ENCODE measurements at places on chromosomes 1 and 21.
A peak's percentile ranks its signal among the peaks of the same experiment; 100 is the strongest.

DNA sequence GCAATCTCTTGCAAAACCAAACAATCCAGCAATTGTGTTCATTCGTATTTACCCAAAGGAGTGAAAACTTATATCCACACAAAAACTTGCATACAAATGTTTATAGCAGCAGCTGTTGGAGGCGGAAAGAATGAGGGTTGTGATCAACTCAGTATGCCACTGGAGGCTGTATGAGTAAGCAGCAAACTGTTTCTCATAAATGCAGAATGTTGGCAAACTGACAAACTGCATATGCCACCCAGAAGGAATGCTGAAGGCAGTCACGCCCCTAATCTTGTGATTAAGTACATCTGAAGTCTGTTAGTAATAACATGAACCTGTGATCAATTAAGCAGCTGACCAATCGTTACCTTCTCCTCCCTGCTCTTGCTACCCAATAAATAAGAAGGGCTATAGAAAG is 60.5 kb upstream of the CR2 start:
- DNase-seq = no peak

- no peak for DNase-seq
Observed at GRCh38 chr1:109892561-109893368, 17.9 kb upstream of the CSF1 start.

DNA sequence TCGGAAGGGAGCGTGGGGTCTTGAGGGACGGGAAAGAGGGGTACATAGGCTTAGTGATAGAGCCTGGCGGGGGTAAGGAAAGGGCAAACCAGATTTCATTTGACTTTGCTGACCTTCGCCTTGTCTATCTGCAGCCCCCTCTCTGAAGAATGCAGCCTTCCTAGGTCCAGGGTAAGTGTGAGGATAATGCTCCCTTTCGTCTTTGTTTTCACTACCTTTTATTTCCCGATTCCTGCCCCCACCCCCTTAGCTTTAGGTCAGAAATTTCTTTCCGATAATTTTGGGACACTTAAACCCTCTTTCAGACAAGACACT is 396 bp downstream of the ATP5PB start:
- DNase-seq = no peak

DNA sequence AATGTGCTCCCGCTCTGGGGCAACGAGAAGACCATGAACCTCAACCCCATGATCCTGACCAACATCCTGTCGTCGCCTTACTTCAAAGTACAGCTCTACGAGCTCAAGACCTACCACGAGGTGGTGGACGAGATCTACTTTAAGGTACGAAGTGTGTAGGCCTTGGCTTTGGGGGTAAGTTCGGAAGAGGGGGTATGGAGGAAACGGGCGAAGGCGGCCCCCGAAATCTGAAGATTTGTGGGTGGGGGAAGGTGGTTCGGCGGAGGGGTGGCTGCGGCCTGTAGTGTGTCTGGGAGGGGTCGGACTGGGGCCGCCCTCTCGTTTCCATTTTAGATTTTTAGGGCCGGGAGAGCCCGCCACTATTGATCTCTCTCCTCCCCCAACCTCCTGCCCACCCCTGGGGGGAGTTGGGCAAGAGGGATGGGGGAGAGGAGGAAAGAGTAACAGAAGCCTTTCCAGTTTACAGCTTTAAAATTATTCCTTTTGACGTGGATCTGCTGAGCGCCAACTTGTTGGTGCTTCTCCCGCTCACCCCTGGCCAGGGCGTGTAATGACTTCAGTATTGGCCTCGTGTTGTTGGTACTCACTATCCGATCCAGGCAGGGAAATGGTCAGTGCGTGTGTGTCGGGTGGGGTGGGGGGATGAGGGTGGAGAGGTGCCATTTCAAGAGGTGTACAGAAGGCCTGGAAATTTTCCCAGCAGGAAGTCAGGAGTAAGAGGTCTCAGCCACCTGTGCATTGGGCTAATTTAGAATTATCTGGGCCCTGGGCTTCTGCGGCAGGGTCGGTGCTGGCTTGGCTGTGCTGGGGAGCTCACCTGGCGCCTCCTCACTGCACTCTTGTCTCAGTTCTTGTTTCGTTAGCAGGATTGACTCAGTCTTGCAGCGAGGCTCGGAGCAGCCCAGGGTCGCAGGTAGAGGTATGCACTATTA is 880 bp downstream of the PRPF38B start:
- peak; percentile 26 for DNase-seq

DNA sequence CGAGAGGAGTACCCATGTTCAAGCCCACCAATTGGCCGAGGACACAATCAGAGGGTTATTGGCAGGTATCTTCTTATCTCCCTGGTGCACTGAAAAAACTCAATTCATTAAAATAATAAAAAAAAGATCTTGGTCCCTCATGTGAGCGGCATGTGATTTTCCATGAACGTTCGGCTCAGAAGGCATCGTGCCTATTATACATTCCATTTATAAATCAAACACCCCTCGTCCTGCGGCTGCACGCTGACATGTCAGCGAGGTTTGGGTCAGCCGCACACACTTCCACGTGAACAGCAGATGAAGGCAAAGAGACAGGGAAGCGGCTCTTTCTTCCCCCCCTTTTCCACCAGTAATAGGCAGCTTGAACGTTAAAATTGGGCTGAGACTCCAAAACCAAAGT is 31.3 kb upstream of the SMYD2 start:
- DNase-seq = no peak

DNA sequence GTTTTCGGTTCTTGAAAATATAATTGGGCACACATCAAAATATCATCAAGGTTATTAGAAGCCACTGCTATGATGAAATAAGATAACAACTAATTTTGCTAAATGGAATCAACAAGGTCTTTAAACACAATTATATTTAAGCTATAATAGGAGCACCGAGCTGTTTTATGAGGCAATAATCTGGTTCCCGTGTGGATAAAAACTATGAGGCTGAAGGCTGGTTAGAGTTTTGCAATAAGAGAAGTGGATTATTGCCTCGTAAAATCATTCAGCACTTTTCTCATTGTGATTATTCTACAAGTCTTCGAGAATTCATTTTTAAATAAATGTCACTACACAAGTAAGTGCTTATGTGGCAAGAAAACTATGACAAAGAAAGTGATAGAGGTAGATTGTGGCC is 975.7 kb upstream of the ADGRL2 start:
- no peak for DNase-seq

DNA sequence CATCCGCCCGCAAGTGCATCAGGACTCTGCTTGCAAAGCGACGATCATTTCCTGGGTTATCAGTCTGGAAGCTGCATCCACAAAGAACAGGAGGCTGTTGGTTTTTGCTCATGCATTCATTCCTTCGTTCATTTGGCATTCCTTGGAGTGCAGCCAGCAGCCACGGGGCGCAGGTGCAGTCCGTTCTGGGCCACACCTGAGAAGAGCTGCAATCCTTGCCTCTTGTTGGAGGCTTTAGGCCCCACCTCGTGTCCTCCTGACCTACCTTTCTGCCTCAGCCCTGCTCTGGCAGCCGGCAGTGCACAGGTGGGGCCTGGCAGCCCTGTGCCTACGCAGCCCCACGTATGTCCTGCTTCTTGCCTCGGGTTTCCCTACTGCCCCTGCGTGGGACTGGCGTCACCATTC is 19.6 kb upstream of the C2CD2 start:
- no peak for DNase-seq

DNA sequence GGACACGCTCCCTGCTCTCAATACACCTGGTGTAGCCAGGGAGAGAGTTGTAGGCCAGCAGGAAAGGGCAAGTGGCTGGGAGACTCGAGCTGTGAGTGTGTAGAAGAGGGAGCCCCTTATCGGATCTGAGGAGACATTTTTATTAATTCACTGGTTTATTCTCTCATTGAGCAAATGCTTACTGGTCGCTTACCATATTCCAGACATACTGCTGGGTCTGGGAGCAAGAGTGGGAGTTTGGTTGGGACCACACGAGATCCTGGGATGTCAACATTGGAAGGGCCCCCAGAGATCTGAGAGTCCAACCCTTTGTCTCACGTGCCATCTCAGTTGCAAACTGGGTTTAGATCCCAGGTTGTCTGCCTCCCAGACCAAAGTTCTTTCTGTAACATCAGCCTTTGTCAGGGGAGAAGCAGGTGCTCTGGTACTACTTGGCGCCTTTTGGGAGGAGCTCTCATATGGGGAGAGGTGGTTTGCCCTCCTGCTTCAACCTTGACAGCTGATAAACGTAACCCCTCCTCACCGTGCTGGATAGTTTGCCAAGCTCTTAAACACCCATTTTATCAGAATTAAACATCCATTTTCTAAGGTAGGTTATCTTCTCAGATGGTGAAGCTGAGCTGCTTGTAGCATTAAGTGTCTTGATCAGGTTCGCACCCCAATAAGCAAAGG is 742 bp downstream of the TMEM222 start:
- no peak for DNase-seq

- no peak for DNase-seq
Observed at GRCh38 chr1:76541618-76542017, 325.7 kb upstream of the ST6GALNAC5 start.

DNA sequence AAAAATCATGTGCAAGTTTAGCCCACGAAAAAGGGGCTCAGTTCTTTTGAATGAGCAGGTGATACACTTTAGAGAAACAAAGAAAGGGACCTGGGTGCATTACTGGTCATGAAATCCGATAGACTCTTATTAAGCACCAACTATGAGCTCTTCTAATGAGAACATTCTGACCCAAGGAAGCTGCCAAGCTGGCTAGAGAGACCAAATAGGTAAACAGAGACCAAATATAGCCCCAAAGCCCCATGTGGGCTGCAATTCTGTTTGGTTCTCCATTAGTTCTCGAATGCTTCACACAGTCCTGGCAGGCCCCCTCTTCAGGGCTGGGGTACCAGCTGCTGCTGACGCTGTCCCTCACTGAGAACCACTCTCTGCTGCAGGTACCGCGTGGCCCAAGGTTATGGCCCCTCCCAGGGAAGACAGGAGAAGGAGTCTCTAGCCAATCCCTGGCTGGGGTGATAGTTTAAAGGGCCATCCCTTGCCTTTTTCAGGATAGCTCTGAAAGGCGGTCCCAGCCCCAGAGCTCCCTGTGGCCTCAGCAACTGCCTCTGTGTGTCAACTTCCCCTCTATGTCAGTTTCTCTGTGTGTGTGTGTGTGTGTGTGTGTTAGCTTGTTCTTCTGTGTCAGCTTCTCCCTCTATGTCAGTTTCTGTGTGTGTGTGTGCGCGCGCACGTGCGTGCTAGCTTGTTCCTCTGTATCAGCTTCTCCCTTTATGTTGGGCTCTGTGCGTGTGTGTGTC is 7.1 kb upstream of the UBXN10 start:
- no peak for DNase-seq

DNA sequence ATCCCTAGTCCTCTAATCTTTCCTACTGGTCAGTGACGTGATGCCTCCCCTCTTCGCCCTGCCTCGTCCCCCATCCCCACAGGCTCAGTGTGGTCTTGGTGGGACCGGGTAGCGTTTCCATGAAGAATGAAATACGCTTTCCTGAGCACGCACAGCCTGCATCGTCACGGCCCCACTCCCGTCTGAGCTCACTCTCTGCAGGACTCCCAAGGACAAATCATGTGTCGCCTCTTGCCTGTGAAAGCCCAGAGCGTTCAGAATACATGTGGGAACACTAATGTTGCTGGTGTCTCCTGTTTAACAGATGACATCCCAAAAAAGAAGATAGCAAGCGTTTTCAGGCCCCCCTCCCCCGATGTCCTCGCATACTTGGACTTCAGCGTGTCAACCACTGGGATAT is 49.2 kb downstream of the S100B start:
- no peak for DNase-seq

DNA sequence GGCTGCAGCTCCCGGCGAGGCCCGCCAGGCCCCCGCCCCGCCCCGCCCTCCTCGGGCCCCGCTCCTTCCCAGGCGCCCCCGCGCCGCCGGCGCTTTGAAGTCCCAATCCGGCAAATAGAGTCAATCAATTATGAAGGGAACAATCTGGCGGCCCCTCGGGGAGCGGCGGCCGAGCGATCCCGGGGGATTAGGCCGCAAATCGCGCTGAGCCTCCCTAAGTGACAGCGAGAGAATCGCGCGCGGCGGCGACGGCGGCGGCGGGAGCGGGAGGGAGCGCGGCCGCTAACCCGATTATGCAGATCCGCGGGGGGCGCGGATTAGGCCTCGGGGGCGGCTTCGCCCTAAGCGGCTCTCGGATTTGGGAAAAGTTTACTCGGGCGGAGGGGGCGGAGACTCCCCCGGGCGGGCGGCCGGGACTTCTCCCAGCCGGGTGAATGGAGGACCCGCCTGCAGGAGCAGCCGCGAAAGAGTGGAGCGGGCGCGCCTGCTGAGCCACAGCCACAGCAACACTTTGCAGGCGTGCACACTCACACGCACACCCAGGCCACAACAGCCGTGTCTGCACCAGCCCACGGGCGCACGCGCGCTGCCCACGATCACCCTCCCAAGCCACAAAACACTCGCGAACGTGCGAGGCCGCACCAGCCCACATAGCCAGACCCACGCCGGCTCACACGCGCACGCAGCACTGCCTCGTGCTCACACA is 23.0 kb upstream of the DMBX1 start:
- no peak for DNase-seq

DNA sequence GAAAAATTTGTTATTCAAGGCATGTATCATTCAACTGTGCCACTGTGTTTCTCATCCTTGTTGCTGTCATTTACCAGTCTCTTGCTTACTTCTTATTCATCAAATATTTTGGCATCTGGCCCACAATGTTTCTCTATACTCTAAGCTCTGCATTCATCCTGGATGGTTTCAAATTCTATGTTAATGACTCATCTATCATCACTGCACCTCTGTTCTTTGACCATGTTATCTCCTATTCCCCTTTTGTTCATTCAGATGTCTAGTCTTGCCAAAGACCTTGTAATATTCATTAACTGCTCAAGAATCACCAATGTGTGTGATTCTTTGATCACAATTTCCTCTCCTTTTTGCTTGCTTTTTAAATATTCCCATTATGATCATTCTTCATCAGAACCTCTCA is 54.6 kb upstream of the PRKACB start:
- DNase-seq = no peak

GRCh38 chr1:161495490-161495889 is 9.8 kb upstream of the FCGR2A start:
- DNase-seq = no peak

DNA sequence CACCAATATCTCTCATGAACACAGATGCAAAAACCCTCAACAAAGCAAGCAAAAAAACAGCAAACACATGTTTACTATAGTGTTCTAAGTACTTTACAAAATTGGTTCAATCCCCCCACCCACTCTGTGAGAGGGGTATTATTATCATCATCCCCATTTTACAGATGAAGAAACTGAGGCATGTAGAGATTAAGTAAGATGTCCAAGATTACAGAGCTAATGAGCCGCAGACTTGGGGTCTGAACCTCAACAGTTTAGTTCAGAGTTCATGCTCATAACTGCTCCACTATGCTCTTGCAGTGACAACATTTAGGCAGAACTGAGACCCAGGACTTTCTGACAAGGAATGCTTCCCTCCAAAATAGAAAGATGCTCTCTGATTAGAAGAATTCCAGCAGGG is 21.9 kb downstream of the CLSTN1 start:
- DNase-seq = no peak
